Neural crest cell (in vitro differentiated cells): ENCODE measurements at places on chromosomes 7 and 10.

DNA sequence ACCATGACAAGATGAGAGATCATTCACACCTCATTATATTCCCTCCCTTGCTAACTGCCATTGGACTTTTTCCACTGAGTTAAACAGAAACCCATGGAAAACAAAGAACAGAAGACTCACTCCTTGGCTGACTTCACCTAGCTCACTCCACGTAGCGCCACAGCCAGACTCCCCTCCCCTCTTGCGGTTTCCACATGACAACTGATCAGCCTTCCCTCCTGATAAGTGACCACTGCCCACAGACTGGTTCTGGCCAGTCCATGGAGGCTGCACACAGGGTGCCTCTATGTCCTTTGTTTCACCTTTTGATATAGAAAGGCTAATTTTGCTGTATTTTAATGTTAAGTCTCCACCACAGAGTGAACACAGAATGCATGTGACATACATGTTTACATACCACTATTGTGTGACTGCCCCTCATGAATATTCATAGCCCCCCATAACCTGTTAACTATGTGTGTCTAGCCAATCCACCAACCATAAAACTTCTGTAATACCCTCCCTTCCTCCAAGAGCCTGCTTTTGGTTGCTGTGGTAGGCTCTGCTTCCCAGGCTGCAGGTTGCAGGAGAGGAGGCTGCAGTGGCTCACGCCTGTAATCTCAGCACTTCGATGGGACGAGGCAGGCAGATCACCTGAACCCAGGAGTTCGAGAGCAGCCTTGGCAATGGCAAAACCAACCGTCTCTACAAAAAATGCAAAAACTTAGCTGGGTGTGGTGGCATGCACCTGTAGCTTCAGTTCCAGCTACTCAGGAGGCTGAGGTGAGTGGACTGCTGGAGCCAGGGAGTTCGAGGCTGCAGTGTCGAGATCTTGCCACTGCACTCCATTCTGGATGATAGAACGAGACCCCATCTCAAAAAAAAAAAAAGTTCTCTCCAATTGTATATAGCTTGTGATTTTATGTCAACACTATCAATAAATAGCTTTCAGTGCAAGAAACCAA lies 10.0 kb upstream of the IFIT5 start:
- DNase-seq = no peak

DNA sequence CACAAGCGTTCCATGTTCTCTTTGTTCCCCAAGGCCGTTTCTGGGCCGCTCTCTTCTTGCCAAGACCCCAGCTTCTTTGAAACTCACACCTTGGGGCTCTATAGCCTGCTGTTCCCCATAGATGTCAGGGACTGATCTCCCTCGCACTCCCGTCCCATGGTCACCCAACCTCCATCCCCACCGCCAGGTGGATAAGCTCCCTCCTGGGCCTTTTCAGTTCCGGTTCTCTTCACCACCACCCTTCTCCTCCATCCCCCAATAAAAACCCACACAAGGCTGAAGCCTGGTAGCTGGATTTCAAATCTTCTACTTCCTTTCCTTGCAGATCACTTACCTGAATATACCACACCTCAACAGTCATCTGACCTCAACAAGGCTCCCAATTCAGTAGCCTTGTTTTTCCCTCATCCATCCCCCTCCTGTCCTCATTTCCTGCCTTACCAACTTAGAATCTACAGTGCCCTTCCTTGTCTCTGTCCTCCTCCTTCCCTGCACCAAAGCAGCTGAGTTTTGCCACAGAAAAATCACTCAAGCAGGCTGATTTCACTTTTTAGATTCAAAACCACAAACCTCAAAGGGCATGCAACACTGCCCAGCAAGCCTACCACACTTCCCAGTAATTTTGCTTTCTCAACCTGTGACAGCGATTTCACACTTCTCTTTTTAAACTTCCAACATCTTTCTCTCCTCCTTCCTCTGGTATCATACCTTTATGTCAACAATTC lies 7.7 kb downstream of the SLC37A3 start:
- DNase-seq = no peak

DNA sequence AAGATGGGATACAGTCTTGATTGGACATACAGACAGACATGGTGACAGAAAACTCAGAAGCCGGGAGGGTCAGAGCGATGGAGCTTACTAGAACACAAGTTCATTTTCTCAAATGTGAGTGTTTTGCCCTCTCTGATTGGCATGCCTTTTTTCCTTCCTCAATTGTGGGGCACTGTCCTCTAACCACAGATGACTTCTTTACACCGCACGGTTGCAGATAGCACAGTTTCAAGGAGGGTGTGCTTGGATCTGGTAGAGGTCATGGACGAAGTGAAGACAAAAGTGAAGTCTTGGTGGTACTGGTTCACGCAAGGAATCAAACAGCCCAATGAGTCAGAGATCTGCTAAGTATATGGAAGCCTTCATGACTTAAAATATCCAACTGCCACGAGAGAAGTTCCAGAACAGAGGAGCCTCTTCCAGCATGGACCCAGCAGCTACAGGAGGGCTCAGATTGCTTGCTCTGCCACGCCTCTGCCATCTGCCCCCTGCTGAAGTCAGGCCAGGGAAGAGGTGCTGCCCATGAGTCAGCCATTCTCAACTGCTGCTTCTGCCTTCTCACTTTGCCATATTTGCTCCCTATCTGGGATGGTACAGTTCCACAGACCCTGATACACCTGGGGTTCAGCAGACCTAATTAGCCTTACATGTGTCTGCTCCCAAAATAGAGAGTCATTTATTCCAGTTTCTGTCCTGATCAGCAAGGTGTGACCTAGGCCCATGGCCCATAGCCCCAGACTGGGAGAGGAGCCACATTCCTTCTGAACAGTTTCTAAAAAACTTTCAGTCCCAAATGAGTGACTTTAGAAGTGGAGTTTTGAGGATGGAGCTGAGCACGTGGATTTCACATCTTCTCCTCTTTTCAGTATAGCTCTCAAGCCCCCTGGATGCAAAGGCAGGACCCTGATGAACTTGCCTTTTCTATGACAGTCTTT lies 413.8 kb downstream of the KCNMA1 start:
- DNase-seq = no peak

GRCh38 chr7:542713-543500 lies 23.3 kb upstream of the PDGFA start:
- no peak for DNase-seq

- no peak for DNase-seq
Observed at GRCh38 chr10:86876748-86877147, 80.7 kb downstream of the MMRN2 start.

GRCh38 chr10:131647789-131648188 lies 253.0 kb upstream of the PPP2R2D start:
- no peak for DNase-seq

- no peak for DNase-seq
Observed at GRCh38 chr7:137847568-137848050, 835 bp upstream of the DGKI start.

GRCh38 chr7:118945911-118946682 lies 721.6 kb downstream of the ANKRD7 start:
- DNase-seq = no peak

- no peak for DNase-seq
Observed at GRCh38 chr7:157830331-157830730, 493.5 kb downstream of the DNAJB6 start.

- no peak for DNase-seq
Observed at GRCh38 chr10:33982995-33983394, 648.5 kb upstream of the NRP1 start.

GRCh38 chr10:18159557-18159956 lies 19.3 kb downstream of the CACNB2 start:
- no peak for DNase-seq

DNA sequence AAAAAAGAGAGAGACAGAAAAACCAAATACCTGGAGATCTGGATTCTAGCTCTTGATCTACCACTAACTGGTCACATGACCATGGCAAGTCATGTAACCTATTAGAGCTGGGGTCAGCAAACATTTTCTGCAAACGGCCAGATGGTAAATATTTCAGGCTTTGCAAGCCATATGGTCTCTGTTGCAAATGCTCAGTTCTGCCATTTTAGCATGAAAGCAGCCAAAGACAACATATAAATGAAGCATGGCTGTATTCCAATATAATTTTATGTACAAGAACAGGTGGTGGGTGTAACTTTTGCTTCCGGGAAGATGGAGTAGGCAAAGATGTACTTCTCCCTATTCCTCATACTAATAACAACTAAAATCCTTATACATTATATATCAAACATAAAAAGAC lies 6.7 kb downstream of the FRA10AC1 start:
- no peak for DNase-seq

DNA sequence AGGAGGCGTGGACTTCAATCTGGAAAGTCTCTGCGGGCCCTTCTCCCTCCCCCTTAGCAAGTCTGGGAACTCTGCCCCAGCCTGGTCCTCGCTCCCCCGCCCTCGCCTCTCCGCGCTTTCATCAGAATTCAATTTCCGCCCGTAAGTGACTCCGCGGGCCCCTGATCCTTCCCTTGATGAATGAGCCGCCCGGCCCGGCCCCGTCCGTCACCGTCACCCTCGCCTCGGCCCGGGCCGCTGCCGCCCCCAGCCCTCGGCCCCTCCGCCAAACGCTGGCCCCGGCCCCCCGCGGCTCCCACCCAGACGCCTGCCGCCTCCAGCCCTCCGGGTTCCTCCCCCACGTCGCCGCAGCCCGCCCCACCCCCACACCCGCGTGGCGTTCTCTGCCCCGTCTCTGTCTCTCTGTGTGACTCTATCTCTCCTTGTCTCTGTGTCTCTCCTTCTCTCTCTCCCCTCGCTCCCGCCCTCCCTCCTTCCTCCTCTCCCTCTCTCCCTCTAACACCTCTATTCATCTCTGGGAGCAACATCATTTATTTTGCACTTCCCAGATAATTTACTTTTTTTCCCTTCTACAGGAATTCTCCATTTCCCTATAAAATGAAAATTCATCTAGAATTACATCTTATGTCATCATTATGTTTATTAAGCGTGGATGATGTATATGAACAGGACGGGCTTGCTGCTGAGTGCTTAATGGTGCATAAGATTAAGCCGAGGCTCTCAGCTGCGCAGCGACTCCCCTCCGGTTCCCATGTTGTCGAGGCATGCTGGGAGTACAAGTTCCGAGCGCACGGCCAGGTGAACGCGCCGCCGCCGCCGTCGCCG lies 91.2 kb upstream of the PAX2 start:
- DNase-seq = peak; percentile 43

DNA sequence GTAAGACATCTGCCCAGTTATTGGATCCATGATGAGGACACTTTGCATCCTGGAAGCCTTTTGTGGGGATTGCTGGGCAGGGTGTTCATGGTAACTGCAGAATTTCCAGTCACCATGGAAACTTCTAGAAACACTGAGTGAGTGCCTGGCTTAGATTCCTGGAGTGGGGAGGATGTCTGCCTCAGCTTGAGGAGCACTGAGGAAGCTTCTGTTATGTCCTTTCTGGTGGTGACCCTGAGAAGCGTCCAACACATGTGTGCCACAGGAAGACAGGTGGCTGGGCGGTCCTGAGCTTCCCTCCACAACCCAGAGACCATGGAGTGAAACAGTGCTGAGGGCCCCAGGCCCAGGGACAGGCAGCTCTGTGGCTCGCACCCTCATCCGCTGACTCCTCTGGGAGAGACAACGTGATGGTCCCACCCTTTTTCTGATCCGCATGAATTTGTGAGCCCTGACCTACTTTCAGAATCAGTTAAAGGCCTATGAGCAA lies 191.8 kb upstream of the CXCL12 start:
- DNase-seq = no peak

- DNase-seq = no peak
Observed at GRCh38 chr7:134561-135256, 57.7 kb upstream of the FAM20C start.

DNA sequence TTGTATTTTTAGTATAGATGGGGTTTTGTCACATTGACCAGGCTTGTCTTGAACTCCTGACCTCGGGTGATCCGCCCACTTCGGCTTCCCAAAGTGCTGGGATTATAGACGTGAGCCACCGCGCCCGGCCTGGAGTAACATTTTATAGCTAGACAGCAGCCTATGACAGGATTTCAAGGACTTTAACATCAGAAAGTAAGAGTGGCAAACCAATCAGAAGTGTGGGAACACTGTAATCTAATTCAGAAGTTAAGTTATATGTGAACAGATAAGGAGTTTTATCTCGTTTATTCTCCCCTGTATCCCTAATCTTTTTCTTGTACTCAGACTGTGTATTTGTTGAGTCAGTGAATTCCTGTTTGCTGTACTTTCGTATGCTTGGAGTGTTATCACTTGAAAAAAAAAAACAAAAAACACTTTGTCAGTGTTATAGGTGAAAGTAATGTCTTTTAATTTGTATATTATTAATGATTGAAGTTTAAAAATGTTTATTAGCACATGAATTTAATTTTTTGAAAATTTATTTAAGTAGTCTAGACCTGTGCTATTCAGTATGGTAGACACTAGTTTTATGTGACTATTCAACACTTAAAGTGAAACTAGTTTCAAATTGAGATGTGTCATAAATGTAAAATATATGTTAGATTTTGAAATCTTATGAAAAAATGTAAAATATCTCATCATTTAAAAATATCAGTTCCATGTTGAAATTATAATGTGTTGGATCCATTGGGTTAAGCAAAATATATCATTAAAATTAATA lies 38.6 kb downstream of the RSBN1L start:
- DNase-seq = no peak

DNA sequence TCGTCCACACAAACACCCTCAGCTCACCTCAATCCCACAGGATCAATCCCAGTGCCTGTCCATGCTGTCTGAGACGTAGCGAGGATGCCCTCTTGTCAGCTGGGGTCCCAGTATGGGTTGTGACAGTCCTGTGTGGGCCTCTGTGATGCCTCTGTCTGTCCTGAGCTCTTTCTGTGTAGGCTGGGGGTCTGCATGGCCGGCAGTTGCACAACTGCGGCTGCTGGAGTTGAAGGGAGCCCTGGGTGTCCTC lies 12.4 kb downstream of the ANTXRL start:
- no peak for DNase-seq

- DNase-seq = no peak
Observed at GRCh38 chr7:86972072-86972471, 87.4 kb downstream of the ELAPOR2 start.

DNA sequence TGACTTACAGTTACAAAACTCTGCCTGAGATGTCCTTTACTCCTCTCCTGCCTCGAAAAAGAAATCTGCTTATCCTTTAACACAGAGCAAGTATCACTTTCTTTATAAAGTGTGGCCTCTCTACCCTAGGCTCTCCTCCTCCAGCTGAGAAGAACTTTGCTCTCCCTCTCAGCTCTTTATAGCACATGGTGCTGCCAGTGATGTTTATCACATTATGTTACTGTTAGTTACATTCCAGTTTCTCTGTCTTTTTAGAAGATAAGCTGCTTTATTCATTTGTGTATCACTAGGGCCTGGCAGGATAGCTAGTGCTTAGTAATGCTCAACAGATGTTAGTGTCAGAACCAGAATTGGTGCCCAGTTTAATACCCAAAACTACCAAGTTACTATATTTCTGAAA lies 41.1 kb upstream of the TMEM229A start:
- DNase-seq = no peak

DNA sequence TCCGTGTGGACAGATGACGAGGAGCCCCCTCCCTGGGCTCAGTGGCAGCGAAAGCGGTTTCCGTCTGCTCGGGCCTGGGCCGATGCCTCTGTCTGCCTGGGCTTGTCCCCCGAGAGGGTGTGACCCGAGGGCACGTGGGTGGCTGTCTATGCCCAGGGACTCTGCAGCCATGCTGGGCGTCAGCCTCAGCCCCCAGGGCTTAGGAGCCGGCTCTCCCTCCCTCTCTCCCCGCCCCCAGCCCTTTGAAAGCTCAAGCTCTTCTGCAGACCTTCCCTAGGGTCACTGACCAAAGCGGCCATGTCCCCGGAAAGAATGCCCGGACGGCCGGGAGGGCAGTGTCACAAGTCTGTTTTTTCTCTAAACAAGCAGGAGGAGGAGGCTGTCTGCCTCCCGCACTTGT lies 7.1 kb downstream of the MICALL2 start:
- DNase-seq = peak; percentile 52
